ENCODE measurements at places on chromosomes 2 and 18.

DNA sequence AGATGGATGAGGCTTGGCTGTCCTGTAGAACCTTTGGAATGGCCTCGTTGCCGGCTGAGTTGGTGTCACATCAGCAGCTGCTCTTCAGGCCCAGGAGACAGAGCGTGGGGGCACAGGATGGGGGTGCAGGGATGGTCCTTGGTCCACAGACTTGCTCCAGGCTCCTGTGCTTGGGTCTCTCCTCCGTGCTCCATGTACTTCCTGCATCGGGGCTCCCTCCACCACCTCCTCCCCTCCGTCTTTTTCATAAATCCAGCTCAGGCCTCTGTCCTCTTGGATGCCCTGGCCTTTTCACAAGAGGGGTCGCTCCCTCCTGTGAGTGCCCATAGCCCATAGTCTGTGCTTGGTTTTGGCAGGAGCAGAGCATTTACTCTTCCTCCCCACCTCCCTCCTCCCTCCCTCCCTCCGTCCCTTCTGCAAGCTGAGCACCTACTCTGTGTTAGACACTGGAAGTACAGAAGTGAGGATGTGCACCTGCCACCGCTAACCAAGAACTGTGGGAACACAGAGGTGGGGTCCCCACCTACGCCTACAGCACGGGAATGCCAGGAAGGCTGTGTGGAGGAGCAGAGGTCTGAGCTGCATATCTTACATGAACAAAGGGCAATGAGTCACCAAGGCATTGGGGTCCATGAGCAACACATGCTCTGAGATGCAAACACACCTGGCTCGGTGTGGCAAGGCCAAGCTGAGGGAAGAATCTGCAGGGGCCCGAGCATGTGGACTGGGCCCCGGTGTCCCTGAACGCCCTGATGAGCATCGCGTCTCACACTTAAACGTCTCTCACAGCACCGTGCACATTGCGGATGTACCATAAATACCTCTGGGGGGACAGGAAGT, 458.7 kb upstream of the HS6ST1 start:
- DNase-seq, result no peak

DNA sequence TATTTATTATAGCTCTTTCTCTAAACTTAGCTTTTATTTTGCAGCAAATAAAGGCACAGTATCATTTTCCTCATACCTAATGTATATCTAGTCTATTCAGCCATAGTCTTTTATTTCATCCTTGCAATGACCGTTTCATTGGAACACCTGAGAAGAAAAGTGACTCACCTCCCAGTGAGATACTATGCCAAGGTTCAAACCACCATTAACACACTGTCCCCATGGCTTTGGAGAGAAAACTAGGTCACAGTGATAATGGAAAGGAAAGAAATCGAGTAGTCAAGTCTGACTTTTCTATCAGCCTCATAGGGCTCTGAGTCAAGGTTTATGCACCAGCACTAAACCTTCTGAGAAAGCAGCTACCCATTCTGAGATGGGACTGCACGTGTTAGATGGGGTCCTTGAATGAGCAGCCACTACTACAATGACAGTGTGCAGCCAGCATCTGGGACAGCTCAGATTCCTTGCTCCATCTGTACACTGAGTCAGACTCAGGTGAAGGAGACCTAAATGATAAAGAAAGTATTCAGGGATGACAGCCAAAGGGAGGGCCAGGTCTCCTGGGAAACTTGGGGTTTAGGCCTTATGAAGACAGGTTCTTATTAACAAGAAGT, 971.1 kb upstream of the ACVR2A start:
- DNase-seq, result no peak

DNA sequence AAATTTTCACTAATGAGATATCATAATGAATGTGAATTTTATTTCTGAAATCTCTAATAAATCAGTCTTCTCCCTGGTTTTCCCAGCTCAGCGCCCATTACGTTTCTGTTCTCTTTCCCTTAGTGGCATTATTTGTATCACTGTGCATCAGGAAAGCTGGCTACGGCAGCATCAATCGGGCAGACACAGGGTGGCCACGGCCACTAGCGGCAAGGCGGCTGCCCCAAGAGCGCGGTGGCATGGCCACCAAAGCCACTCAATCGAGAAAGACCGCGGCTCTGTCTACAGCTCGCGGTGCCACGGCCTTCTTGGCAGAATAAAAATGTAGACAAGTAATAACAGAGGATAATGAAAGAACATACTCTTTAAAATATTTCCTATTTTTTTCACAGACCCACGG, 168.0 kb downstream of the RPIA start:
- DNase-seq, result no peak

DNA sequence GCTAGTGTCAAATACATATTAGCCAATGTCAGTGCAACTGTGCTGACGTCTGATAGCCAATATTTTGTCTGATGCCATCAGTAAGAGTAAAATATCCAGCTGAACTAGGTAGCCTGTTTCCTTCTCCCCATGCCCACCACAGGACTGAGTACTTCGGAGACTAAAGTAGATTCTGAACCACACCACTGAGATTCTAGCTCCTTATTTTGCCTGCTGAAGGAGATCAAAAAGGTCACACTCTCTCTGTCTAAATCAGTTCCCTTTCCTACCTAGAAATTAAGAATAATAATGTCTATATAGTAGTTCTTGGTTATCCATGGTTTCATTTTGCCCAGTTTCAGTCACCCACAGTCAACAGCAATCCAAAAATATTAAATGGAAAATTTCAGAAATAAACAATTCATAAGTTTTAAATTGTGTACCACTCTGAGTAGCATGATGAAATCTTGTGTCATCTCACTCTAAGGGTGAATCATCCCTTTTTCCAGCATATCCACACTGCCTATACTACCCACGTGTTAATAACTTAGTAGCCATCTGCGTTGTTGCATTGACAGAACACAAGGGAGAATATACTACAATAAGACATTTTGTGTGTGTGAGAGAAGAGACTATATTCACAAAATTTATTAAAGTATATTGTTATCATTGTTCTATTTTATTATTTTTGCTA, 1043.3 kb upstream of the PIK3C3 start:
- no peak for DNase-seq

DNA sequence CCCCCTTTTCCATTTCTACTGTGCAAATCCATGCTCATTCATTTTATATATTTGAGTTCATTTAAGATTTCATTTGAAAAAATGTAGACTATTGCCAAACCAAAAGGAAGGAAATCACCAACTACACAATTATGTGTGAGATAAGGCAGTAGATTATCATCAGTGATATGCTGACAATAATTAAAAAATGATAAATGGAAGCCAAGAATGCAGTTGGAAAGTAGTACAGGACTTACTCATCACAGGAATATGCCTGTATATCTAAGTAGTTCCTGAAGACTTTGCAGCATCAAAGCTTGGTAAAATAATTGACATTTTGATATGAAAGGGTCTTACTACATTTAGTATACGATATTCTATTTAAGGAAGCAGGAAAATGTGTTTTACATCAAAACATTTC, 166.1 kb upstream of the OTX1 start:
- no peak for DNase-seq

GRCh38 chr2:96254571-96254970, 11.2 kb downstream of the TMEM127 start:
- DNase-seq, result no peak

Measured in T-helper 22 cell (primary cell).